ENCODE measurements at places on chromosomes 7 and 10. TPM values are rescaled to one million over a fixed set of nuclear protein-coding genes. Genes with fewer than 3 reads are reported as not detected.

GRCh38 chr10:21820952-21821351 lies 182.6 kb downstream of the DNAJC1 start:
- H3K4me3 ChIP-seq = no peak overlapping the region
- H3K27me3 ChIP-seq = no peaks in the 10 kb centered on the region
- no peaks in the 10 kb centered on the region for H3K36me3 ChIP-seq
- no peak overlapping the region for H3K27ac ChIP-seq
- no peaks in the 10 kb centered on the region for H3K4me1 ChIP-seq
- DNase-seq = no peak

DNA sequence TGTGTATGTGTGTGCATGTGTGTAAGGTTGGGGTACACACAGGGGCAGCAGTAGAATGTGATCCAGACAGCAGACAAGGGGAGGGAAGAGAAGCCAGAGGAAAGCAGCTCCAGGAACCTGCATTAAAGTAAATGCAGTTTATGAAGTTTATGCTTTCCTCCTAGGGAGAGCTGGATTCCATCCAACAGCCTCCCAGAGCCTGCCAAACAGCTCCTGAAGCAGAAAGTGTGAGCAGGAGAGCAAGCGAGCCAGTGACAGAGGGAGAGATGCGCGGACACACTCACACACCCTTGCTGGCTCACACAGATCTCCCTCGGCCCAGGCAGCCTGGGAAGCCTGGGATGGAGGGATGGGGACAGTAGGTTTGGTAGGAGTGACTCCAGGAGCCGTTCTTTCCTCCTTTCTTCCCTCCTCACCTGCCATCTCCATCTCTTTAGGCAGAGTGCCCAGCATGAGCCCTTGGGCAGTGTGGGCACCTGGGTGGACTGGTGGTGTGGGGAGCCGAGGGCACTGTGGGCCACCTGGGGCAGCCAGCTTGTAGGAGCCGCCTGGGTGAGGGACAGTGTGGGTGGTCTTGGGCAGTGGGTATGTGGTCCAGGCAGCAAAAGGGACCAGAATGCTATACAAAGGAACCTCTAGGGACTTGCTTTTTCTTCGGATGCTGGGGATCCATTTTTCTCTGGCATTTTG lies 46.1 kb downstream of the PAX2 start:
- peaks cover 13% of the 10 kb centered on the region for H3K27me3 ChIP-seq
- no peak overlapping the region for H3K4me3 ChIP-seq
- H3K36me3 ChIP-seq = no peaks in the 10 kb centered on the region

DNA sequence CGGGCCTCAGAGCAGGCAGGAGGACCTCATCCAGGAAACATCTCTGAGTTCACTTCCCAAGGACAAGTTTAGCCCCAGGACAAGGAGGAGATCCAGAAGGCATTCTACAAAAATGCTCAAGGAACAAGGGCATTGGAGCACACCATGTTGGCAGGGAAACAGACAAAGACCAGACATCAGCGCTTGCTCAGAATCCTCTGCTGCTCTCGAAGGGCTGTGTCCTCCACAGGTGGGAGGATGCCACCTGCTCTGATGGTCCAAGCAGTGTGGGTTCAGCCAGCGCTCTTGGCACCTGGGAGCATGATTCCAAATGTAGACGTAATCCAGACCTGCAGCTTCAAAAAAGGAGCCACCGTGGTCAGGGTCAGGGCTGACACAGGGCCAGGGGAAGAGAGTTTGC lies 160.7 kb downstream of the DPP6 start:
- no peaks in the 10 kb centered on the region for H3K27me3 ChIP-seq
- no peak overlapping the region for H3K27ac ChIP-seq
- no peaks in the 10 kb centered on the region for H3K36me3 ChIP-seq
- no peak for DNase-seq
- H3K4me1 ChIP-seq = no peaks in the 10 kb centered on the region

DNA sequence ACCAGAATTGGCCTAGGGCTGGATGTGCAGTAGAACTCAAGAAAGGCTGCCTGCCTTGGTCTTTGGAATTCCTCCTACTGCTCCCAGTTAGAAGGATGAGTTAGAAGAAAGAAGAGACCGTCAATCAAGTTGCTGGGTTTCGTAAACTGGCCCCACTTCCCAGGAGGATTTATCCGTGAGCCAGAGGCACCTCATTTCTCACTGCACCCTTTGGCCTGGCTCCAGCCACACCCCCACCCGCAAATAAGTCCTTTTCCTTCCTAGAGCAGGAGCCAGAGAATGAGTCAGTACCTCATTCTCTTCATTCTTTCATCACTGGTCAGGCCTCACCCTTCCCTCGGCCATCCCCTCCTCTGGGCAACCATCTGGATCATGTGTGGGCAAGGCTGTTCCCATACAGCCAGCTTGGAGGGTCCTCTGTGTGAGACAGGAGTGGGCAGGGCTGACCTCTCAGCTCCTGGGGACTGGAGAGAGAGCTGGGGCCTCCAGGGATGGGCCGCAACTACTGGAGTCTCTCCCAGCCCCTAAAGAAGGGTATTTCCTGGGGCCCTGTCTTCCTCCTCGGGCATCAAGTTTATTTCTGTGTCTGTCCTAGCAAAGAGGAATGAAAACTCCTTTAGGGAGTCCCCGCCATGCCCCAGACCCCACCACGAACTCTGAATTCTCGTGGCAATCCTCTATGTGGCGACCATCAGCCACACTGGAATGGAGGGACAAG lies 87.2 kb upstream of the DUSP5 start:
- DNase-seq = peak; percentile 69
- H3K27me3 ChIP-seq = no peaks in the 10 kb centered on the region
- H3K4me1 ChIP-seq = peaks cover 25% of the 10 kb centered on the region
- no peak overlapping the region for H3K27ac ChIP-seq

- no peak for DNase-seq
- peaks cover 40% of the 10 kb centered on the region for H3K27me3 ChIP-seq
- H3K4me3 ChIP-seq = no peak overlapping the region
- H3K36me3 ChIP-seq = no peaks in the 10 kb centered on the region
- no peaks in the 10 kb centered on the region for H3K4me1 ChIP-seq
These were observed 2.2 kb upstream of the CCDC3 start for GRCh38 chr10:13003759-13004158.

DNA sequence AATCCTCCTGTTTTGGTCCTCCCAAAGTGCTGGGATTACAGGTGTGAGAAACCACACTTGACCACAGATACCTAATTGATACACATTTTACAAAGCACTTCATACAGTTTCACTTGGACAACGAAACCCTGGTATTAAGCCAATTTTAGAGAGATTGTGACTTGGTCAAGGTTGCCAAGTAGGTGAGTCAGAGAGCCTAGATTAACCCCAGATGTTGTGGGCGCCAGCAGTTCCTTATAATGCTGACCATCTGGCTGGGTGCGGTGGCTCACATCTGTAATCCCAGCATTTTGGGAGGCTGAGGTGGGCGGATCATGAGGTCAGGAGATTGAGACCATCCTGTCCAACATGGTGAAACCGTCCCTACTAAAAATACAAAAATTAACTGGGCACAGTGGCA lies 4.9 kb upstream of the PHKG1 start:
- no peak overlapping the region for H3K27ac ChIP-seq
- H3K4me1 ChIP-seq = peaks cover 7% of the 10 kb centered on the region
- H3K27me3 ChIP-seq = no peaks in the 10 kb centered on the region
- H3K4me3 ChIP-seq = no peak overlapping the region
- no peak for DNase-seq
- peaks cover 40% of the 10 kb centered on the region for H3K36me3 ChIP-seq

DNA sequence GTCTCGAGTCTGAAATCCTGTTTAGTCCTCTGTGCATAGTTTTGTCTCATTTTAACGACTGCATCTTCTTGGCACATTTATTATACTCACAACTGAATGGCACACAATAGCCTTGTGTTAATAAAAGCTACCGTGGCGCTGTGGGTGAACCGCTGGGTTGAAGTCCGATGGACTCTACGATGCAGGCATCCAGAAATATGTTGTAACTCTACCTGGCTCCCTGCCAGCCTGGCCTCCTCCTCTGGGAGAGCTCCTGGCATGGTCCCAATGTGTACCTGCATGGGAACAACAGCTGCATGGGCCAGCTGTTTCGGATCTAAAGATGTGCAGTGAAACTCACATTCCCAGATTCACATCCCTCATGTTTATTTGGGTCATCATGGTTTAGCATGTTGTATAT lies 3.7 kb upstream of the DPYSL4 start:
- H3K27ac ChIP-seq = no peak overlapping the region
- no peak overlapping the region for H3K4me3 ChIP-seq
- H3K4me1 ChIP-seq = peaks cover 17% of the 10 kb centered on the region
- no peak for DNase-seq
- peaks cover 67% of the 10 kb centered on the region for H3K27me3 ChIP-seq

DNA sequence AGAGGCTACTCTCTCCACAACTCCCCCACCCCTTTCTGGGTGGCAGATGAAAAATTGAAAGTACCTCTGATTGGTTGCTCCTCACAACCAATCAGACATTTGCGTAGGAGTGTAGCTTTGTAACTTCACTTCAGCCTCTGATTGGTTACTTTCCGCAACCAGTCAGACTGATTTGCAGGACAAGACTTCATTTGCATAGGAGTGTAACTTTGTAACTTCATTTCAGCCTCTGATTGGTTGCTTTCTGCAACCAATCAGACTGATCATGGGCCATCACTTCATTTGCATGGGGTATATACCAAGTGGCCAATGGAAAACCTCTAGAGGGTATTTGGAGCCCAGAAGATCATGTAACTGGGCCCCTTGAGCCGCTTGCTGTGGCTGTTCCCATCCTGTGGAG lies 25.6 kb downstream of the CDNF start:
- no peak overlapping the region for H3K4me3 ChIP-seq
- no peaks in the 10 kb centered on the region for H3K36me3 ChIP-seq
- DNase-seq = no peak
- no peak overlapping the region for H3K27ac ChIP-seq

- peaks cover 72% of the 10 kb centered on the region for H3K4me1 ChIP-seq
- peak overlapping the region; percentile 33 for H3K4me3 ChIP-seq
- peak overlapping the region; percentile 91 for H3K27ac ChIP-seq
These were observed 6.4 kb upstream of the PDCD4 start for GRCh38 chr10:110865186-110865808.

- no peaks in the 10 kb centered on the region for H3K4me1 ChIP-seq
- H3K27ac ChIP-seq = peak overlapping the region; percentile 62
- H3K27me3 ChIP-seq = peaks cover 15% of the 10 kb centered on the region
- H3K36me3 ChIP-seq = no peaks in the 10 kb centered on the region
These were observed 1.3 kb downstream of the SEMA3D start for GRCh38 chr7:85185424-85186082.

DNA sequence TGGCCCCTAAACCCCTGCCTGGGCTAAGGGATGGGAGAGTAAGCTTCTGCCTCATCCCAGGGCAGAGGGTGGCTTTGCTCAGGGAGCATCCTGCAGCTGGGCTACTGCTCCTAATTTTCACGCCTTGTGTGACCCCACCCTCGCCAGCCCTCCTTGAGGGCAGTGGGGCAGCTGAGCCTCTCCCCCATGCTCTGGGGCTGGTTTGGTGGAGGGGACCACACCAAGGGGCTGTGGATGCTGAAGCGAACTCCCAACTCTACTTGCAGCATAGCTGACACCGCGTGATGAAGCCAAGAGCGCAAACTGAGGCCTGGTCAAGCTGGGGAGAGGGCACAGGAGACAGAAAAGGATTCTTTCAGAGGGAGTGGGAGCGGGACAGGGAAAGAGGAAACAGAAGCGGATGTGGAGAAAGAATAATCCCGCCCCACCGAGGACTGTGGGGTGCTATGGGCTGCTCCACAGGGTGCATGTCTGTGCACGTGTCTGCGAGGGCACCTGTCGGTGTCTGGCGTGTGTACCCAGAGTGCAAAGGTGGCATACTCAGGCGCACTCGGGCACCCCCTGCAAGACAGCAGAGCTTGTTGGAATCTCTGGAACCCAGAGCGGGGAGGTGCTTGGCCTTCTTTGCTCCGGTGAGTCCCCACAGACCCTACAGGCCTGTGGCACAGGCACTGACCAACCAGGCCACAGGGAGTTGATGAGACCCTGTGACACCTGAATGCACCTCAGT lies 19.4 kb upstream of the RASGEF1A start:
- peaks cover 11% of the 10 kb centered on the region for H3K4me1 ChIP-seq
- H3K27me3 ChIP-seq = peaks cover 22% of the 10 kb centered on the region
- no peak overlapping the region for H3K4me3 ChIP-seq
- DNase-seq = no peak
- no peak overlapping the region for H3K27ac ChIP-seq

- no peaks in the 10 kb centered on the region for H3K27me3 ChIP-seq
- no peaks in the 10 kb centered on the region for H3K36me3 ChIP-seq
- H3K4me1 ChIP-seq = peaks cover 37% of the 10 kb centered on the region
- H3K27ac ChIP-seq = peak overlapping the region; percentile 78
- no peak for DNase-seq
These were observed 828 bp downstream of the BNIP3 start for GRCh38 chr10:131980761-131981428.

DNA sequence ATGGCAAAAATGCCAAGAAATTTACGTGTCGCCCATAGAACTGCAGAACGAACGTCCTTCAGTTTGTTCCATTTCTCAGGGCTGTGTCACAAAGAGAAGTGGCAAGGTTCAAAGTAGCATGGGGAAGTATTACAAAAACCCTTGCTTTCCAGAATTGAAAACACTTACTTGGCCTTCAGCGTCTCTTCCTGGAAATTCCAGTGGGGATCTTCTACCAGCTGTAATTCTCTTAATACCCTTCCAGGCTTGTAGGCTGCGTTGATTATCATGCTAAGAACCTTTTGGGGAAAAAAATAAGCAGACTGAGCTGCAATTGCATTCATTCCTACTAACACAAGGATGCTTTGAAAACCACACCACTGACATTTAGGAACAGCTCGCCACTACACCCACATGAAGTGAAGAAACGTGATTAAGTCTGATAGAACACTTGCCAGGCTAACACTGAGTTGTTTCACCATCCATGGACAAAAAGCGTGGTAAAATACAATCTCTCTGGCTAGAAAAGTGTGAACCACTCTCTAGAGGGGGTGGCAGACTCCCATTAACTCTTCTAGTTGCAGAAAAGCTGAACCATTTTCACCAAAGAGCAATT lies 222.3 kb downstream of the SFMBT2 start:
- H3K4me1 ChIP-seq = no peaks in the 10 kb centered on the region
- H3K27ac ChIP-seq = no peak overlapping the region
- H3K4me3 ChIP-seq = no peak overlapping the region
- H3K36me3 ChIP-seq = no peaks in the 10 kb centered on the region

DNA sequence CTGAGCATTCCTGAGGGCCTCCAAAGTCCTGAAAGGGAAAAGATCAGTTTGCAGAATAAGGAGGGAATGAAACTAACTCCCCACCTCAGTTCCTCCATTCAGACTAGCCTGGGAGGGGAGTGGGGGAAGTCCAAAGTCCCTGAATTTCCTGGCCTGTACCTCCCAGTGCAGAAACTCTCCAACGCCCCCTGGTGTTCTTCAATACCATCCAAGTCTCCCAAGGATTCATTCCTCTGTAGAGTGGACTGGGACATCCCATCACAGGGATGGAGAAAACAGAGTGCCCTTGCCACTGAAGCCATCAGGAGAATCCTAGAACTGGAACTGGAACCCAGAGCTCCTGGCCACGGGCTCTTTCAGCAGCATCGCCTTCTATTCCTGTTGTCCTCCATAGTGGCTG lies 1.6 kb upstream of the COL13A1 start:
- H3K27ac ChIP-seq = no peak overlapping the region
- peaks cover 24% of the 10 kb centered on the region for H3K27me3 ChIP-seq
- H3K36me3 ChIP-seq = no peaks in the 10 kb centered on the region
- no peak for DNase-seq

Gene ZNF487
- 5.0 TPM for total RNA-seq

Gene PIK3CG
- total RNA-seq = 14.9 TPM

Gene TEX47
- not detected for total RNA-seq

Gene RADIL
- 9.7 TPM for total RNA-seq

Gene PDGFA
- total RNA-seq = 27.1 TPM

Gene FGFBP3
- total RNA-seq = 0.77 TPM

Gene AGR3
- 105 TPM for total RNA-seq

Gene GRID2IP
- total RNA-seq = 0.41 TPM

Gene NPY4R
- total RNA-seq = 1.1 TPM

Gene OR6B1
- total RNA-seq = not detected

Gene HYCC1
- total RNA-seq = 37.5 TPM
